Hindlimb muscle (tissue), 1 donor: ENCODE measurements at places on chromosomes 13 and 19. TPM values are rescaled to one million over a fixed set of nuclear protein-coding genes. Genes with fewer than 3 reads are reported as not detected.
A peak's percentile ranks its signal among the peaks of the same experiment; 100 is the strongest.

Gene ZSCAN4
- polyA plus RNA-seq, result not detected

Gene CYP4F2
- polyA plus RNA-seq, result not detected

DNA sequence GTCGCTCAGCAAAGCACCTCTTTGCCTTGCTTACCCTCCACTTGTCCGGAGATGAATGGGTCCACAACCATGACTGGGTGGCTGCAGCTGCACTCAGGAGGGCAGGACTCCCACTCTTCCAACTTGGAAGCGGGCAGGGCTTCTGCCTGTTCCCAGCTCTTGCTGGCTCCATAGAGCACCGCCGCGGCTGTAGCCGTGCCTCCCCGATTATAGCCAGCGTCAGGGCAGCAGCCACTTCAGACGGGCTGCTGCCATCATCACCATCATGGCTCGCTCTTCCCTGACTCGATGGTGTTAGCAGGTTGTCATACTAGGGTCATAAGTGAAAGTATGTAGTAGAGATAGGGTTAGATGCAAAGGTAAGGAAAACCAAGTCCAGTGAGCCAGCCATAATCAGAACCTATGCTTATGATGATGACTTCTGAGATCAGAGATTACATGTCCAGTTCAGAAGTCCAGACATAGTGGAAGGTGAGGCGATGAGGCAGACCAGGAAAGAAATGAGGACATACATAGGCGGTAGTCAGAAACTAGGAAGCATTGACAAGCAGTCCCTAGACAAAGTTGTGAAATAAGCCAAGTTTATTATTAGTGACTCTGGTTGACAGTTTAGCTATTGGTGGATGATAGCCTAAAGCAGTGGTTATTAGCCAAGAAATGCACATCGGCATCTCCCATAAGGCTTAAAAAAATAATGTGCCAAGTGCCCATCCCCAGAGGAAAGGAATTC is 4.4 kb upstream of the INTS6 start:
- DNase-seq, result no peak

DNA sequence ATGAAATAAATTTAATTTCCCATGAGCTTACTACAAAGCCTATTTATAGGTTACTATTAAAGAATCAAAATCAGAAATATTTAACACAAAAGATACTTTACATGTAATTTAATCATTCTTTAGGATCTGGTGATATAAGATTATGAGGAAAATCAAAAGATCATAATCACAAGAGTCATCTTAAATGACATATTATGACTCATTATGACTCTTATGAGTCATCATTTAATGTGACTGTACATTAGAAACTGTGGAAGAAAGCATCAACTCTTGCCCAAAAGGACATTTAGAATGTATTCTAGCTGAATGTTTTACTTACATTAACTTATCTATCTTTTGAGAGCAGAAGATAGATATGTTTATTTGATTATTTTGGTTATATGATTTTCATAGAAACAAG is 458.6 kb downstream of the DCT start:
- DNase-seq, result no peak

DNA sequence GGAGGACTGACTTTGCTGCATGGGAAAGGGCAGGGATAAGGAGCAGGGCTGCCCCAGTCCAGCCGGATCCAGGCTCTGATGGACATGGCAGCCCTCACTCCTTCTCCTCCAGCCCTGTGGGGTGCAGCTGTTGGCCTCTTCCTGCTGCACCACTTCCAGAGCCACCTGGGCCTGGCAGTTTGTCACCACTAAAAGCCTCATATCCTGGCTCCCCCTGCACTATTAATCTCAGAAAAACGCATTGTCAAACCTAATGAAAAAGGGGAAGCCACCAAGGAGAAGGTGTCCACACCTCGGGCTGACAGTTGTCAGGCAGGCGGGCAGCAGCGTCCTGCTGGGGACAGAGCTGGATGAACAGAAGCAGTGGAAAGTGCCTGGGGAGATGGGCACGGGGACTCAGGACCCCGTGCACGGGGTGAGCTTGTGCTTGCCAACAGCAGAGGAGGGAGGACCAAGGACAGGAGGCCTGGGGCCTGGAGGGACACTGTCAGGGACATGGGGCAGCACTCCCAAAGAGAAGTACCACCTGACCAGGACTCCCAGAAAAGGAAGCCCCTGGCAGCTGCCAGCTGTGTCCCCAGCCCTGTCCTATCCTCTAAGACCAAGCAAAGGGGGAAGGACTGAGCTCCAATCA is 151.1 kb upstream of the TSHZ3 start:
- no peak for DNase-seq

GRCh38 chr13:104833221-104833620 is 1702.2 kb downstream of the EFNB2 start:
- no peak for DNase-seq

GRCh38 chr13:97540696-97541095 is 106.7 kb downstream of the RAP2A start:
- DNase-seq, result peak; percentile 24

- DNase-seq, result no peak
These were observed 49.4 kb downstream of the GAS6 start for GRCh38 chr13:113814435-113814821.

DNA sequence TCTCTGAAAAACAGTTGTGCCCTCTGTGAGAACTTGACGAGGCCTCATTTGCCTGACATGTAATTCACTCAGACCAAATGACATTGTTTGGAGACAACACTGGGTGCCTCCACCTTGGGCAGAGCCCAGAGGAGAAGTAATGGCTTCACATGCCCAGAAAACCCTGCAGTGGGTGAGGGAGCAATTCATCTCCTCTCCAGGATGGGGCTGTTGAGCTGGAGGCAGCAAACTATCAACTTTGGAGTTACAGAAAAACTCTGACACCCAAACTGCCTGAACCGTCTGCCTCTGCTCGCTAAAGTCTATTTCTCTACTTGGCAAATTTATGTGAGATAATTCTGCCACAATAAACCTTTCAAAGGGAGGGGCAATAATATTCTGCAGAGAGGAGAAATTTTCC is 146.9 kb downstream of the DCLK1 start:
- no peak for DNase-seq

- DNase-seq, result no peak
These were observed 6.8 kb upstream of the DPRX start for GRCh38 chr19:53624771-53625545.

DNA sequence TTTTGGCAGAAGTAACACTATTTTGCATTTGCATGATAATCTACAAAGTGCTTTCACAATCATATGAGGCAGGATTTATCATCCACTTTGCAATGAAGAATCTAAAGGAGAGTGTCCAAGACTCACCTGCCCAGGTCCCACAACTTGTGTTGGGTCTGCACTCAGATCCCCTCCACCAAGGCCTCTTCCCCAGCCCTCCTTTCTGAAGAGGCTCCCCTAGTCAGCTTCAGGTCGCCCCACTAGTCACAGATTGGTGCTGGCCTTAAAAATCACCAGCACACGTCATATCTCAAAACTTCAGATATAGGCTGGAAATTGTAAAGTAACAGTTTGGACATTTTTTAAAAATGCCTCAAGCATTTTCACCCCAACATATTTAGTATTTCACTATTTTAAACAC is 17.5 kb downstream of the ATP7B start:
- no peak for DNase-seq

DNA sequence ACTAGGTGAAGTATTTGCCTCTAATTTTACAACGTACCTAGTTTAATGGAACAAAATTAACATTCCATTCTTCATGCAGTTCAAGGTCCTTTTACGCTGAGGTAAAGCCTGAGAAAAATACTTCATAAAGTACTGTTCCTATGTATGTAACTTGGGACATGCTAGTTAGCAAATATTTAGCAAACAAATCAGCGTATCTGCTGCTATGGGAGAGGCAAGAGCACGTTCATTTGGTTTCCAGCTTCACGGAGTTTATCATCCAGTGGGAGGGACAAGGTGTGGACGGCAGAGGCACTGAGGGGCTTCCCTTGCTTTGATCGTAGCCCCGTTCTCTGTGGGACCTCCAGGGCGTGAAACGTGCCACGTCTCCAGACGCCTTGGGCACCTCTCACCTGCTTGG is 248.8 kb downstream of the IRS2 start:
- no peak for DNase-seq

DNA sequence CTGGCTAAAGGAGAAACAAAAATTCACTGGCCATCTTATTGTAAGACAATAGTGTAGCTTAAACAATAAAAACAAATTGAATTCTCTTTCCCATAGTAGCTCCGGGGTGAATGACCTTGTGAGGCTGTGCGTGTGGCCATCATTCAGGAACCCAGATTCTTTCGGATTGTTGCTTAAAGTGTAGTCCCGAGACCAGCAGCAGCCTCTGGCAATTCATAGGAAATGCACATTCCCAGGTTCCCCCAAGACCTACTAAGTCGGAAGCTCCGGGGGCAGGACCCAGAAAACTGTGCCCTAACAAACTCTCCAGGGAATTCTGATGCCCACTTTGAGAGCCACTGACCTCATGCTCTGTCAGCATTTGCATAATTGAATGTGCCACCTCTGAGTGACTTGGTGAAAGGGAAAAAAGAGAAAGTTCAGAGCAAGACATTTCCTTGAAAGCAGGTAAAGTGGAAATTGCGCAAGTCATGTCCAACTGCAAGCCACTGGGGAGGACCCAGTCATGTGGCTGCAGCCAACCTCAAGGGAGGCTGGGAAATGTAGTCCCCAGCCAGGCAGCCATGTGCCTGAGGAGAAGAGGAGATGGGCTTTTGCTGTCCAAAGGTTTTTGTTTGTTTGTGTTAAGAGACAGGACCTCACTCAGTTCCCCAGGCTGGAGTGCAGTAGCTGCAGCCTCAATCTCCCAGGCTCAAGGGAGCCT is 50.7 kb upstream of the PNMA8B start:
- no peak for DNase-seq

DNA sequence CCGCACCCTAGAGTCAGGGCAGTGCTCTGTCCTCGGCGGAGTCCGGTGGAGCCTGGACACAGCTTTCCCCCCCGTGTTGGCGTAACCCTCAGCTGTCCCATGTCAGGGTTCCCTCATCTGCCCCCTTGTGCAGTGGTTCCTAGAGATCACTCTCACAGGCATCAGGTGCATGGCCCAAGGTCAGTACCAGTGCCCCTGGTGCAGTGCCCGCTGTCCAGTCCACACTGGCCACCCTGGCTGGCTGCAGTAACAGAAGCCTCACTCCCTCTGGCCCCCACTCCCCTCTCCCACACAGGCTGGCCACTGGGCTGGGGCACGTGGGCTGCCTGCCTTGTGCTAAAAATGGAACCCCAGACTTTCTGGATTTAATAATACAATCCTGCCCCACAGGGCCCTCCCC is 49.6 kb upstream of the C1QTNF9B start:
- no peak for DNase-seq

DNA sequence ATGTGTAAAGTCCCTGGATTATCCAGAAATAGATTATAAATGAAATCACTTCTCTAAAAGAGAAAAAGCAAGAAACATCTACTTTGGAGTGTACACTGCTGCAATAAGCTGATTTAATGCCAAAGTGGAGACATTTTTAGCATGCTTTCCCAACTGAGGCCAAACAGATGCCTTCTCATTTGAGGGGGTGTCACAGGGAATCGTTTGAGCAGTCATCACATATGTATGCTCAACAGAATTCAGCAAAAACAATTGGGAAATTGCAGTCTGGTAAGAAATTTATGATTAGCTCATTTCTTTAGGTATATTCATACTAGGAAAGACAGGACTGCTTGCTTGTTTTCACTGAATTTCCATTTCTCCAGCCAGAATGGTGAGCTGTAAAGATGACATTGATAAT is 27.3 kb upstream of the TPP2 start:
- DNase-seq, result no peak

- no peak for DNase-seq
These were observed 4.1 kb upstream of the UBE2L5 start for GRCh38 chr13:30418075-30418716.

DNA sequence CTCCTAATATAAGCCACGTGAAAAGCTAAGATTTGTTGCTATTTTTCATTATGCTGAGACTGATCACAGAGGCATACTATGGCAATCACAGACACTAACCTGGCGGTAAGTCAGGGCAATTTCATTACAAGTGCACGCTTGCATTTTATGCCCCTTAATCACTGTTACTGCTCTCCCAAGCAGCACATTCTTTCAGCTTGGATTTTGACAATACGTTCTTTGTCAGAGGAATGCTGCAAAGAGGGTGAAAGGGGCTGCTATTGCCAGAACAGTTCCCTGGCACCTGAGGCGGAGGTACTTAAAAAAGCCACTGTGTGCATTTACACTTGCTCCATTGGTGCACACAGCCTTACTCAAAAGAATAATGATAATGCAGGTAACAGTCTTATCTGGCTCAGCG is 346.6 kb downstream of the RFC3 start:
- no peak for DNase-seq

GRCh38 chr13:89925107-89925506 is 1422.4 kb upstream of the MIR17HG start:
- peak; percentile 31 for DNase-seq

DNA sequence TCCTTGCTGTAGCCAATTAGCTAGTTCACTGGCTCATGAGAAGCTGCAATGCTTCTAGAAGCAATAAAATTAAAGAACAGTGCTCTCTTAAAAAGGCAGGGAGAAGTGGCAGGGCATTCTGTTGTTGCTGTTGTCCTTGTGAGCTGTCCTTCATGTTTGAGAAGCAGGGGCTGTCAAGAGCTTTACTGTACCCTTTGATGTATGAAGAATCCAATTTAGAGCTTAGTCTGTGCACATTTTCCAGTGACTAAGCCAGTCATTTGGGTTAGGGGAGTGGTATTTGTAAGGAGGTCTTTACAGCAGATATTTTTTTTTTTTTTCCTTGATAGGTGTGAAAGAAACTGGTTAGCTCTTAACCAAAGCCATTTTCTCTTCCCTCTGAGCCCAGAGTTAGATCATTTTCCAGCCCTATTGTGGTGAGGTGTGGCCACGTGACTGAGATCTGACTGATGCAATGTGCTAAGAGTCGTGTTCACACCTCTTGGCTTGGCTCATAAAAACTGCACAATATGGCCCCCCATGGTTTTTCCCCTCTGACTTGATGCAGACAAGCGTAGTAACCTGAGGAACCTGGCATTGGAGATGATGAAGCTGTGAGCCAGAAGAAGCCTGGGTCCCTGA is 309.6 kb upstream of the TMTC4 start:
- no peak for DNase-seq

GRCh38 chr13:102405499-102406100 is 3.8 kb upstream of the FGF14 start:
- no peak for DNase-seq

DNA sequence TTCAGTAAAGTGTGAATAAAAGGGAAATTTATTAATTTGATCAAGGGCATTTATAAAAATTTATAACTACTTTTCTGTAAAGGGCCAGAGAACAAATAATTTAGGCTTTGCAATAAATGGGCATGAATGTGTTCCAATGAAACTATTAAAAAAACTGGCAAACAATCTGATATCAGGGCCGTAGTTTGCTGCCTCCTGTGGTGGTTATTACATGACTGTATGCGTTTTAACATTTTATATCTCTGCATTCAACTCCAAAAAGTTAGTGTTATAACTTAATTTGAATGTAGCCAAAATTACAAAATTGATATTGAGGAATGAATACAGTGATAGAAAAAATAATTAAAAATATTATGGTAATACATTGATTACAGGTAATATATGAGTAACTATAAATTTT is 80.5 kb upstream of the POSTN start:
- DNase-seq, result no peak

DNA sequence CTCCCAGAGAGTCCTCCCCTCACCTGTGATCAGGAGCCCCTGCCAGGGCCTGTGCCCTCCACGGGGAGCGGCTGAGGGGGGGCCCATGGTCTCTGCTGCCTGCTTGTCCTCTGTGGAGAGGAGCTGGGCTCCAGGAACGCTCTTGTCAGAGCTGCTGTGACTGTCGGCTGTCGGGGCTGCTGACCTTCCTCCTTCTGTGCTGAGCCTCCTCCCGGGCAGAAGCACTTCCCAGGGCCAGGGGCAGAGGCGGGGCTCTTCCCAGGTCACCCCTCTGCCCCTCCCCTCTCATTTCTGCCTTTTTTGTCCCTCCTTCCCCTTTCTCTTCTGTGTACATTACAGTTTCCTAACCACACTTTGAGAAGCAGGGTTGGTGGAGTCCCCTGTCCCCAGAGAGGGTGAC is at the start of gene CEACAM4:
CEACAM4 (minus strand) TSS at position 198 of the 400 bp plus-strand sequence; CDS start at position 87, 111 bp downstream.
- no peak for DNase-seq
